ENCODE measurements at places on chromosomes 5 and 9. TPM values are rescaled to one million over a fixed set of nuclear protein-coding genes. Genes with fewer than 3 reads are reported as not detected.

CTNNAL1 gene
- total RNA-seq = 6.0 TPM

SOWAHA gene
- 93.5 TPM for total RNA-seq

UNC5A gene
- not detected for total RNA-seq

SSBP2 gene
- total RNA-seq = 27.3 TPM

CA9 gene
- total RNA-seq = not detected

SLC25A25 gene
- total RNA-seq = 30.5 TPM

PRDM9 gene
- not detected for total RNA-seq

SLC2A8 gene
- total RNA-seq = 21.8 TPM

LURAP1L gene
- total RNA-seq = 42.9 TPM

PLAA gene
- 12.0 TPM for total RNA-seq

AP3B1 gene
- 61.3 TPM for total RNA-seq

ANKRD18A gene
- total RNA-seq = 15.4 TPM

HAPLN1 gene
- total RNA-seq = 3.1 TPM

MARCOL gene
- not detected for total RNA-seq

PCDHB13 gene
- total RNA-seq = 1.8 TPM

RGMB gene
- total RNA-seq = 39.0 TPM

SURF2 gene
- total RNA-seq = 3.7 TPM

WDR38 gene
- total RNA-seq = not detected

LRRC8A gene
- total RNA-seq = 34.4 TPM

SHOC1 gene
- not detected for total RNA-seq

BARHL1 gene
- total RNA-seq = not detected

SCGB3A2 gene
- total RNA-seq = not detected

QRFP gene
- total RNA-seq = not detected

Measured in transverse colon (tissue), 4 donors.